T-helper 9 cell (primary cell): ENCODE measurements at places on chromosomes 16 and 17.

- no peak for DNase-seq
These were observed 5.1 kb downstream of the COPS3 start for GRCh38 chr17:17275971-17276370.

DNA sequence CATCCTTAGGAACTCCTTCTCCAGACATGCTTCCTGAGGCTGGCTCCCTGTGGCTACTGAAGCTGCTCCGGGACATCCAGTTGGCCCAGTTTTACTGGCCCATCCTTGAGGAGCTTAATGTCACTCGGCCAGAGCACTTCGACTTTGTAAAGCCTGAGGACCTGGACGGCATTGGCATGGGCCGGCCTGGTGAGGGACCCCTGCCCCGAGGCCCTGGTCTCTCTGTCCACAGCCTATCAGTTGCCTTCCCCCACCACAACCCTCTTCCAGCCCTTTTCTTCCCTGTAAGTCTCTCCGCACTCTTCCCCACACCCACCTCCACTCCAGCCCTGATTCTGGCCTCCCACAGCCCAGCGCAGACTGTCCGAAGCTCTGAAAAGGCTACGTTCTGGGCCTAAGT lies 2.0 kb downstream of the TNK1 start:
- no peak for DNase-seq

GRCh38 chr16:89918453-89919347 lies at the start of gene MC1R:
TSS of gene MC1R (plus strand) at chr16:89918862. CDS start at chr16:89919259, 397 bp downstream.
- no peak for DNase-seq

- DNase-seq, result no peak
These were observed 41.6 kb downstream of the KIAA0513 start for GRCh38 chr16:85069171-85069570.

DNA sequence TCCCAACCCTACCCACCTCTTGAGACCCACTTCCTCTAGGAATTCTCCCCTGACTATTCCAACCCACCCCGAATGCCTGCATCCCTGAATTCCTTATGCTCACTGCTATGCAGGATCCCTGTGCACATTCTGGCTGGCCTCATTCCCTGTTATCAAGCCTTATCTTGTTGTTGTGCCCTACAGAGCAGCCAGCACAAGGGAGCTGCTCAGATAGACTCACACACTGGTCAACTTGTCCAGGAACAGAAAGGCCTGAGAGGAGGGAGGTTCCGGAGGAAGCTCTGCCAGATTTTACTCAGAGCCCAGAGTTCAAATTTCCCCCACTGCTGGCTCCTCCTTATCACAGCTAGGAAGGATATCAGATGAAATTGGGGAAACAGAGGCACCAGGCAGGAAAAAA lies 24.8 kb upstream of the MYO18A start:
- no peak for DNase-seq

GRCh38 chr16:85926370-85926769 lies 27.4 kb downstream of the IRF8 start:
- no peak for DNase-seq

DNA sequence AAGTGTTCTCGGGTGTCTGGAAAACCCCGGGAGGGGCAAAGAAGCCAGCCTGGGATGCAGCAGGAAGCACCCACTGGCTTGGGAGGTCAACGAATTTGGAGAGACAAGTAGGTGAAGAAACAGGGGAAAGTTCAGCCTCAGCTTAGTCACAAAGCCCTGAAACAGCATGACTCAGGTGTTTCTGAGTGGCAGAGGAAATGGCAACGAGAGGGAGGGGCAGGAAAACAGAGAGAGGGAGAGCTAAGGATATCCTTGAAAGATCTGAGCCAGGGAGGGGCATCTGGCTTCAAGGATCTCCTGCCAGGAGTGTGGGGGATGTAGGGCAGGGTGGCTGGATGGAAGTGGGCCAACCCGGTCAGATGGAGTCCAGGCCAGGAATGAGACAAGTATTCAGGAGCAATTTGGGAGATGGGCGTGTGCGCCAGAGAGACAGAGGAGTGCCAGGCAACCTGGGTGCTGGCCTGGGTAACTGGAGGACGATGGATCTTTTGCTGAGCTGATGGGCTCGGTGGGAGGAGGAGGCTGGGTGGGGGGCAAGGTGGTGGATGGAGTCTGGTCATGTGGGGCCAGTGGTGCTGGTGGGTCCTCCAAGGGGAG lies 27.2 kb downstream of the ABCC3 start:
- no peak for DNase-seq

- DNase-seq, result peak; percentile 39
These were observed 24.8 kb downstream of the MYO18A start for GRCh38 chr17:29155227-29155965.

- DNase-seq, result no peak
These were observed 13.4 kb upstream of the FAM83G start for GRCh38 chr17:19017804-19018599.

DNA sequence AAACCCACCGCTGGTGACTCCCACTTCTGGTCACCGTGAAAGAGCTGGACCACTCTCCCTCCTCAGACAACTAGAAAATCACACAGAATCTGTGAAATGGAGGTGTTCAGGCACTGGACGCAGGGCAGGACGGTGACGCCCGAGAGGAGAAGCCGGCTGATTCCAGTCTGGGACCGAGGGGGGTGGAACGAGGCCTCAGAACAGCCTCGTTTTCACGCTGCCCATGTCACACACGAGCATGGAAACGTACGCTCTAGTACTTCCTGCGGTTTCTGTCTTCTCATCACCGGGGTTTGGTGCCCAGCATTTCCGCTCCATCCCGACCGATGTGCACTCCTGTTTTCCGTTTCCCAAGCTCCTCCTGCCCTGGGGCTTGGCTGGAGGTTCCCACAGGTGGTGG lies 101.8 kb upstream of the METRNL start:
- DNase-seq, result no peak

- peak; percentile 60 for DNase-seq
These were observed at the start of gene ZNF385C for GRCh38 chr17:42097691-42098631. TSS of gene ZNF385C (minus strand) at chr17:42098473. CDS start at chr17:42063056, 35,417 bp downstream.

DNA sequence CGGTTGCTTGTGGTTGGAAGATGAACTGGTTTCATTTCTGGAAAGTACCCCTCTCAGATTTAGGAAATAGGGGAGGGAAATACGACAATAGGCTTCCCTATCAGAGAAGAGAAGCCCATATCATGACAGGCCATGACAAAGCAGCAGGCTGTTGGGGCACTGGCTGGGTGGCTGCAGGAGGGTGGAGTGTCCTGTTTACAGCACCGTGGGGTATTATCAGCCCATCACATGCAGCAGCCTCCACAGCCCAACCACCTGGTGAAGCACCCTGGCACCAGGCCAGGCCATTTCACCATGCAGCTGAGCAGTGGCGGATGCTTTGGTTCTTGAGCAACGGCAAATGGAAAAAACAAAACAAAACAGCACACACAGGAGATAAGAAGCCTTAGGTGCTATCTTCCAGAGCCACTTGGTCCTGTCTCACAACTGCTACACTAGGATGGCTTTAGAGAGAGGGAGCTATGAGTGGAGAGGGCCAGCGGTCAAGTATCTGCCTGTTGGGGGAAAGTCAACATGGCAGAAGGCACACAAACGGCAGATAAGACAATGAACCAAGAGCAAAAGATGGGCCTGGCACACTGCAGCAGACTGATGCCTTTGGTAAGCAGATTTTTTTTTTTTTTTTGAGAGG lies 24.2 kb downstream of the FAM117A start:
- DNase-seq, result peak; percentile 96

- no peak for DNase-seq
These were observed 149.8 kb downstream of the RBFOX3 start for GRCh38 chr17:79461041-79461440.

DNA sequence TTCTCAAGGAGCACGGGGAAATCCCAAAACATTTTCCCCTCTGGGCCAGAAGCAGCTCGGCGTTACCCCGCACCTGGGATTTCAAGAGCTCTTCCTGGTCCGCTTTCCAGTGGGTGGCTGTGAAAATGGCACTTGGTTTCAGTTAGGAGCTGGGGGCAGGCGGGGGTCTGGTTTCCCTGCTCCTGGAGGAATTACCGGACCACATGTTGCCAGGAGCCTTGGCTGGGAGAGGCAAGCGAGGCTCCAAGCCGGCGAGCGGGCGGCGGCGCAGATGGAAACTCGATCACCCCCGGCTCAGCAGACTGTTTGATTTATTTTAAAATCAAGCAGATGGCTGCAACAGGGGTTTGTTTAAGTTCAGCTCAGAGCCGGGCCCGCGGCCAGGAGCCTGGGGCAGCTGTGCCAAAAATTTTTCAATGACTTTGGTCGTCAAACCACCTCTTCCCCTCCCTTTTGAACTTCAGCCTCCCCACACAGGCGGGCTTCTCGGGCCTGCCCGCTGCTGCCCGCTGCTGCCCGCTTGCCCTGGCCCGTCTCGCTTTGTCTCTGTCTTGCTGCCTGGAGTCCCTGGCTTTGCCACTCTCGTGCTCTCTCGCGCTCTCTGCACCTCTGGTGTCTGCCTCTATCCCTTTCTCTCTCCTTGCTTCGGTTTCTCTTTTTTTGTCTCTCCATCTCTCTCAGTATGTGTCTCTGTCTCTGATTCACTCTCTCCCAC lies 108.0 kb upstream of the CIBAR2 start:
- DNase-seq, result no peak

DNA sequence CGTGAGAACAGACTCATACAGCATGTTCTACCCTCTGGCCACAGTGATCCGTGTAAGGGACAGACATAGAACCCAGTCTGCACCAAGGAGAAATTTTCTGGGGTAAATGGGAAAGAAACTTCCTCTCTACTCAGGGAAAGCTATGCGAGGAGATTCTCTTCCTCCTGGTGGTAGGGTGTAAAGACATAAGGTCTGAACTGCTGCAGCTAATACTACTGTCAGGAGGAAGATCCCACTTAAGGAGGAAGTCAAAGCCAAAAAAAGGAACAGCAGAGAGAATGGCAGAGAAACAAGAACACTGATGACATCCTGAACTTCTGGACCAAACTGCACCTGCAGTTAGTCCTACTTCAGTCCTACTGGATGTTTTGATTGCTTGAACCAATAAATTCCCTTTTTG lies 7.1 kb upstream of the TM4SF5 start:
- no peak for DNase-seq

GRCh38 chr17:80286638-80286960 lies 25.9 kb downstream of the RNF213 start:
- DNase-seq, result no peak

GRCh38 chr17:12667299-12667958 lies 1.7 kb downstream of the MYOCD start:
- no peak for DNase-seq

- no peak for DNase-seq
These were observed 11.6 kb downstream of the CUEDC1 start for GRCh38 chr17:57943645-57944044.

DNA sequence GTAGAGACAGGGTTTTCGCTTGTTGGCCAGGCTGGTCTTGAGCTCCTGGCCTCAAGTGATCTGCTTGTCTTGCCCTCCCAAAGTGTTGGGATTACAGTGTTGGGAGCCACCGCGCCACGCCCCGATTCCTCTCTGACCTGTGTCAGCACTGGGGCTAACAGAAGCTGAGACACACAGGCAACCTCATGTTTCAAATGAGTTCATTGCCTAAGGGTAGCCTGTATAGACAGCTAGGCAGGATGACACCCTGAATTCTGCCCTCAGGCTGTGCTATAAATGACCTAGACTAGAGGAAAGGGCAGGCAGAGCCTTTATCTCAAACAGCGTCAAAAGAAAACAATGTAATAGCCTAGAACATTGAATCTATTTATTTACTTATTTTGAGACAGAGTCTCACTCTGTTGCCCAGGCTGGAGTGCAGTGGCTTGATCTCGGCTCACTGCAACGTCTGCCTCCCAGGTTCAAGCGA lies 2.3 kb upstream of the CDK3 start:
- no peak for DNase-seq

- DNase-seq, result peak; percentile 39
These were observed 794 bp upstream of the CPNE7 start for GRCh38 chr16:89574681-89575246.

GRCh38 chr17:12070561-12070960 lies 49.9 kb downstream of the MAP2K4 start:
- no peak for DNase-seq

DNA sequence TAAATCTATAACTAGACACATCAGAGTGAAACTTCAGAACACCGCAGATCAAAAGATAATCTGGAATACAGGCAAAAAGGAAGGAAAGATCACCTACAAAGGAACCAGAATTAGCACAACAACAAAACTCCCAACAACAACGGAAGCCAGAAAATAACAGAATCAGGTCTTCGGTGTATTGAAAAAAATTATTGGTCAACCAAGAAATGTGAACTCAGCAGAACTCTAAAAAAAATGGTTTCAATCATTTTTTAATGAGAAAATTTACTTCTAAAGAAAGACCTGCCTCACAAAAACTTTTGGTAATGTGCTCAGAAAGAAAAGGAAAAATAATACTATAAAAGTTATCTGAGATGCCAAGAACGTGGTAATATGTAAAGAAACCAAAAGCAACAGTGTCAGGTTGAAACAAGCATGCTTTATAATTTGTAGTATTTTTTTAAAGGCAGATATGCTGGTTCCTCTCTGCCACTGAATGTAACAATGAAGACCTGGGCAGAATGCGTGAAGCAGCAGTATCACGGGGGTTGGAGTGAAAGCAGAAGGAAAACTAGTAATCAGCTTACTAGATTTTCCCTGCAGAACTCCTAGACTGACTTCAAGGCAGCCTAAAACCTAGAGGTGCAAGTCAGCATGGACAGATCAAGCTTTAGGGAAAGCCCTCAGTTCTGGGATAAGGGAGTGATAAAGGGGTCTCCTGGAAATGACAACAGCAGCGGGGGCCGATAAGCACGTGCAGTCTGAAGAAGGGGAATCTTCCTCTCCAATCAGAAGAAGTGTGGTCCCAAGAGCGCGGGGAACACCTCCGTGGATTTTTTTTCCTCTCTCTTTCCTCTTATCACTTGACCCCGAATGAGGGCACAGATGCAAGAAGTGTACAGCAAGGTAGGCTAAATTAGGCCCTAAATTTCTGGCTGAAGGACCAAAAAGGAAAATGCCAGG lies 80.9 kb upstream of the TEKT1 start:
- DNase-seq, result no peak

GRCh38 chr16:3388325-3388724 lies 12.5 kb downstream of the ZSCAN32 start:
- no peak for DNase-seq

- no peak for DNase-seq
These were observed 19.1 kb downstream of the CDIP1 start for GRCh38 chr16:4519274-4520058.

DNA sequence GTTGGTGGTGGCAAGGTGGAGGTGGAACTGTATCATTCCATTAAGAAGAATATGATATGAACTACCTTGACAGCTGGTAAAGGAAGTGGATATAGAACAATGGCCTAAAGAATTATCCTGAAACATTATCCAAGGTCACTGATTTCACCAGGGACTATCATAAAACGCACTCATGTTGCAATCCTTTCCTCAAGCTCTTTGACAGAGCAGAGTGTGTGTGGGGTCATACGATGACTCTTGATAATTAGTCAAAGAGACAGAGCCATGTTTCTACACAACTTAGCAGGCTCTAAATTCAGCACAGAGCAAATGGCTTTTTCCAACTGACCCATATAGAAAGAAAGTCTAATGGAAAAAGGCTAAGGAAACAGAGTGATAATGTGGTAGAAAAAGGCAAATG lies 126.4 kb upstream of the ANKFN1 start:
- no peak for DNase-seq

GRCh38 chr16:31452631-31453106 lies 6.6 kb upstream of the ARMC5 start:
- no peak for DNase-seq
